ENCODE measurements at places on chromosomes 11 and 22.

DNA sequence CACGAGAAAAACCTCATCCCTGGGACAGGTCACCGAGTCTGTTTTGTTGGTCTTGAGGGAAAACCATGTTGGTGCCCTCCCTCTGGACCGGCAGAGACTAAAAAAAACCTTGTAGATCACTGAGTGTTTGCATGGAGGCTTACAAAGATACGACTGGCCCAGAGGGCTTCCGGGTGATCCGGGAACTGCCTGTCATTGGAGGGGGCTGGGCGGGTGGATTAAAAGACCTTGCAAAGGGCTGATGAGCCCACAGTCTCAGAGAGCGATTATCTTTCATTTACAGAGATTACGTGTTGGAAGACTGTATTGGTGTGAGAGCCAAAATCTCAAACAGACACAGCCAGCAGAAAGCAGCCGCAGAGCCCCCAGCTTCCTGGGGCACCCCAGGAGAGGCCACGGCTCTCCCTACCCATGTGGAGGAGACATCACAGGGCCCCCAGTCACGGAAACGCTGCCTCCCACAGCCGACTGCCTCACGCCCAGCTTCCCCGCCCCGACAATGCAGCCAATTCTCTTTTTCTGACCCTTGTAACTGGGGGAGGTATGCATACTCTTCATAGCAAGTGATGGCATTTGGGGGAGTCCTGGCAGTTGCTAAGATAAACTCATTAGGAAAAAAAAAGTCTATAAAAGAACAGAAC is 426.4 kb downstream of the CTTN start:
- no peak for DNase-seq

GRCh38 chr22:30804626-30805025 is 110.0 kb downstream of the OSBP2 start:
- DNase-seq = no peak

- peak; percentile 60 for DNase-seq
Observed at GRCh38 chr22:36486619-36487384, 5.4 kb upstream of the TXN2 start.

DNA sequence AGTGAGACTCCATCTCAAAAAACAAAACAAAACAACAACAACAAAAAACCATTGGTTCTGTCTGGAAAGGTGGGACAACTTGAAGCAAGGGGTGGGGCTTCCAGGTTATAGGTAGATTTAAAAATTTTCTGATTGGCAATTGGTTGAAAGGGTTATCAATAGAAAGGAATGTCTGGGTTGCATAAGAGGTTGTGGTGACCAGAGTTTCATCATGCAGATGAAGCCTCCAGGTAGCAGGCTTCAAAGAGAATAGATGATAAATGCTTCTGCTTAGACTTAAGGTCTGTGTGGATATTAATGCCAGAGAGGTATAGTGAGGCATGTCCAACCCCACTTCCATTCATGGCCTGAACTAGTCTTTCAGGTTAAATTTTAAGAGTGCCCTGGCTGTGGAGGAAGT is 116.6 kb downstream of the NAT10 start:
- DNase-seq = no peak

DNA sequence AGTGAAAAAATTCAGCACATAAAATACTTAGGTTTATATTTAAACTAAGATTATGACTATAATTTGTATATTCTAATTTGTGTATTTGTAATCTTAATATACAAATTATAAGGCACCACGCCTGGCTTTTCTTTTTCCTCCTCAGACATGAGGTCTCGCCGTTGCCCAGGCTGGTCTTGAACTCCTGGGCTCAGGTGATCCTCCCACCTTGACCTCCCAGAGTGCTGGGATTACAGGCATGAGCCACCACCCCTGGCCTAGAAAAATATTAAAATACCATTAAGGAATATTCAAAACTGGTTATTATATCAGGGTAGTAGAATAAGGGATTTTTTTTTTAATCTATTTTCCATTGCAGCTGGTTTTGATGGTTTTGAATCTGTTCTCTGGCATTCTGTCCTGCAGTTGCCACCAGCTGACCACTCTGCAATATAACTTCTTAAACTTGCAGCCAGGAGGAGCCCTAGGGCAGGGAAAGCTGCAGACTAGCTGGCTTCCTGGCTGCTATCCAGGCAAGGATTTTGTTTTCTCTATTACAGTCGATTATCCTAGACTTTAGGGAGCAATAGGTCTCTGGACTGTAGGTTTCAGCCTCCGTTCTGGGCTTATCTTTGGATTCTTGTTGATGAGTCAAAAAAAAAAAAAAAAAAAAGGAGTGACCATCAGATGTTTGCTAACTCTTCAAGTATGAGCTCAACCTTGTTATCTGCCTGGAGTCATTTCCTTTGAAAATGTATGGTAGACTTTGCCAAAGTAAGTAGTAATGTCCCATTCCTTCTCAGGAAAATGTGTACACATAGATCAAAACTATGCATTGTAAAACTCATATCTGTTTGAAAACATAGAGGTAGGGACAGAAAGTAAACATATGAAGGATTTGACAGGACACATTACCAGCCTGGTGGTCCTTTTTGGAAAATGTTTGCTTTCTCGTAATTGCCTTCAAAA is 13.2 kb downstream of the POLA2 start:
- DNase-seq = no peak

- no peak for DNase-seq
Observed at GRCh38 chr11:133898770-133899115, 53.4 kb upstream of the SPATA19 start.

DNA sequence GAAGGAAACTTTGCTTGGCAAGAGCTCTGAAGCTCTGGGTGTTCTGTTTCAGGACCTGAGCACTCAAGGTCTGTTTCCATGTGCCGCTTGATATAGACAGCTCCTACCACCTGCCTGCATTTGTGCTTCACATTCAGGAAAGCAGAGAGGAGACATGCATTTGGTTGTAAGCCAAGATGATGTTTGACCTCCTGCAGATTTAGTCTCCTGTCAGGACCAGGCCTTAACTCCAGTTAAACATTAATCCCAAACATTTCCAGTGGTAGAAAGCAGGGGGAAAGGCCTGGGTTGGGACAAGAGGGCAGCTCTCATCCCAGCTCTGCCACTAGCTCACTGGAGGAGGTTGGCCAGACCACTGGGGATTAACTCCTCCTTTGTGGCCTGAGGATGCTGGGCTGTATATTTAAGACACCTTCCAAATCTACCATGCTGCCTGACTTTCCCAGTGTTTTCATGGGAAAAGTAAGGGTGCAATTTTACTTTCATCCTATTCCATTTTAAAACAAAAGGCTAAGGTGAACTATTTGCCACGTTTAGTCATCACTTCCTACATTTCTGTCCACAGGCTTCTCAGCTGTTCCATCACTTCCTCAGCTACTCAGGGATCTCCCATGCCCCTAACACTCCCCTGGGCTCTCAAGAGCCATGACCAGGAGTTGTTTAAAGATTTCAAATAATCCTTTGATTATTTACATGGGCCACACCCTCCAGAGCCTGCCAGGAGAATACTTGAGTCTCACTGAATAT is 80.9 kb downstream of the INSC start:
- no peak for DNase-seq

DNA sequence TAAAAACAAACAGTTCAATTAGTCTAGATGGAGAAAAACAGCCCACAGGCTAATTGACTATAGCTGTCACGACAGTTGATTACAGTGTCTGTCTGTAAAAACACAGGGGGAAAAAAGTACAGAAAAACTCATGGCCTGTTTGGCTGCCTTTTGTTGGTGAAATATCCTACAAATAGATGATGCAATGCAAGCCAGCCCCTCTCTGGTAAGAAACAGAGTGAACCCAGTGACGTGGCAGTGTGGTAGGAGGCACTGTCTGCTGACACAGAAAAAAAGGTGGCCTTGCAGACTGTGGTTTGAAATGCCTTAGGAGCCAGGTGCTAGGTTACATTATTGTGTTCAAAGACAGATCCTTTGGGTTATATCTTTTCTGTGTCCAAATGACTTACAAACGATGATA is 431.4 kb upstream of the CCDC90B start:
- DNase-seq = no peak

DNA sequence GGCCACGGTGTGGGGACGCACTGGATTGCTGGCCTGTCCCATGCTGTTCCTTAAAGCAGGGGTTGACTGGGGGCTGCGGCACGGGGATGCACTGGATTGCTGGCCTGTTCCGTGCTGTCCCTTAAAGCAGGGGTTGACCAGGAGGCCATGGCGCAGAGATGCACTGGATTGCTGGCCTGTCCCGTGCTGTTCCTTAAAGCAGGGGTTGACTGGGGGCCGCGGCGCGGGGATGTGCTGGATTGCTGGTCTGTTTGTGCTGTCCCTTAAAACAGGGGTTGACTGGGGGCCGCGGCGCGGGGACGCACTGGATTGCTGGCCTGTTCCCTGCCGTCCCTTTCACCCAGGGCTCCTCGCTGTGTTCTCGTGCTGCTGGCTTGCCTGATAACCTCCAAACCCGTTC is 383.4 kb downstream of the TBC1D22A start:
- DNase-seq = no peak

GRCh38 chr22:18088825-18089568 is 11.2 kb downstream of the PEX26 start:
- peak; percentile 15 for DNase-seq

DNA sequence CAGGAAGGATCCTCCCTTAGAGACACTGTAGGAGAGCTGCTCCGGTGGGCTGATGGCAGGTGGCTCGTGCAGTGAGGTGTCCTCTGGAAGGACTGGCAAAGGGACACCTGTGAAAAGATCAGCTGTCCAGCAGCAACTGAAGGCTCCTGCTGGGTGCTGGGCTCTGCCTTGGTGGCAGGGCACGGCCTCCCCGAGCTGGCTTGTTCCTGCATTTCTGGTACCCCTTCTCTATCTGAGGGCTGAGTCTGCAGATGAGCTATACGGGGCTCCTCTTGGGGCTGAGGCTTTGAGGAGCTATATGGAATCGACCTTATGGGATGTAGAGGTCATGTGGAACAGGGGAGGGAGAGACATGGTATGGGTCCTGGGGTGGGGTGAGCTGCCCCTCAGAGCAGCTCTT is 875.8 kb downstream of the BRD1 start:
- no peak for DNase-seq
